Bronchial epithelial cell (primary cell): ENCODE measurements at places on chromosomes 11 and 22. TPM values are rescaled to one million over a fixed set of nuclear protein-coding genes. Genes with fewer than 3 reads are reported as not detected.

- DNase-seq: peak; percentile 89
These were observed 30.4 kb downstream of the NEAT1 start for GRCh38 chr11:65452806-65453490.

GRCh38 chr11:108009497-108010370, 1.0 kb downstream of the CUL5 start:
- peak; percentile 21 for DNase-seq

GRCh38 chr11:119018074-119018938, at the start of the genes RPS25 and TRAPPC4:
Gene RPS25 (minus strand): TSS chr11:119018343. CDS start chr11:119018284, 59 bp downstream.
Gene TRAPPC4 (plus strand): TSS chr11:119018766. CDS start chr11:119018796, 30 bp downstream.
- DNase-seq: peak; percentile 91

- peak; percentile 7 for DNase-seq
These were observed 5.9 kb upstream of the ARL2 start for GRCh38 chr11:65008016-65008415.

DNA sequence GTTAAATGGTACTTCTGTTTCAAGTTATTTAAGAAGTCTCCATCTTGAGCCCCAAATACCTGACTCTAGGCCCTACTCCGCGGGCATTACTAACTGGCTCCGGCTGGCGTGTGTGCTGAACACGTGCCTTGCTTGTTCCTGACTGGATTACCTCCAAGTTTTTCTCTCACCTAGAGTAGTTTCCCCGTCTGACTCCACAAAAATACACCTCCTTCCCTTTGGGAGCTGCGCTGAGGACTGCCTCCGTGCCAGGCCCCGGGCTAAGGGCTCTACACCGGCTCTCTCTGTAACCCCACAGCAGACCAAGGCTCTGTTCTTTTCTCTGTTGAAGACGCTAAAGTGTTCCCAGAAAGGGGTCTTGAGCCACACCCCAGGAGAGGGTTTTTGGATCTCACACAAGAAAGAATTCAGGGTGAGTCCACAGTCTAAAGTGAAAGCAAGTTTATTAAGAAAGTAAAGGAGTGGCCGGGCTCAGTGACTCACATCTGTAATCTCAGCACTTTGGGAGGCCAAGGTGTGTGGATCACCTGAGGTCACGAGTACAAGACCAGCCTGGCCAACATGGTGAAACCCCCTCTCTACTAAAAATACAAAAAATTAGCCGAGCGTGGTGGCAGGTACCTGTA, 61.8 kb downstream of the ANO1 start:
- DNase-seq: peak; percentile 44

DNA sequence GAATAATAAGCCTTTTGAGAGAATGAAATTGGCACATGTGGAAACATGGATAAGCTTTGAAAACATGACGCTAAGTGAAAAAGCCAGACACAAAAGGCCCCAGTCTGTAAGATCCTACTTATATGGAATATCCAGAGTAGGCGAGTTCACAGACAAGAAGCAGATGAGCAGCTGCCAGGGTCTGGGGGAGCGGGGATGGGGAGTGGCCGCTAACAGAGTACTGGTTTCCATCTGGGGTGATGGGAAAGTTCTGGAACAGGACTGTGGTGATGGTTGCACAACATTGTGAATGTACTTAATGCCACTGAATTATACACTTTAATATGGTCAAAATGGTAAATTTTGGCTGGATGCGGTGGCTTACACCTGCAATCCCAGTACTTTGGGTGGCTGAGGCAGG, 126.5 kb downstream of the SPATA19 start:
- DNase-seq: no peak

Gene C11orf91
- total RNA-seq: not detected in 2 replicates

Gene APOL1
- total RNA-seq: 1.8 and 3.1 TPM in 2 replicates

Gene MYEOV
- total RNA-seq: 0.26 and 0.38 TPM in 2 replicates

Gene CAPN5
- 3.2 and 9.6 TPM in 2 replicates for total RNA-seq
